ENCODE measurements at places on chromosomes 11 and 22. TPM values are rescaled to one million over a fixed set of nuclear protein-coding genes. Genes with fewer than 3 reads are reported as not detected.

Gene RAG1
- total RNA-seq = 0.66 TPM

Gene MOV10L1
- not detected for total RNA-seq

Gene OR8B4
- not detected for total RNA-seq

Gene RIMBP3C
- total RNA-seq = 3.2 TPM

Gene IGLL5
- not detected for total RNA-seq

Gene CASP12
- not detected for total RNA-seq

Gene GPHA2
- not detected for total RNA-seq

Gene UNC93B1
- 24.0 TPM for total RNA-seq

Gene SLC22A24
- total RNA-seq = not detected

Gene TRIM48
- total RNA-seq = not detected

Gene CD248
- total RNA-seq = 11.4 TPM

Gene P4HA3
- not detected for total RNA-seq

Gene ILK
- 221 TPM for total RNA-seq

Gene ADAMTS15
- 13.0 TPM for total RNA-seq
